ENCODE measurements at places on chromosomes 16 and 17. TPM values are rescaled to one million over a fixed set of nuclear protein-coding genes. Genes with fewer than 3 reads are reported as not detected.

DNA sequence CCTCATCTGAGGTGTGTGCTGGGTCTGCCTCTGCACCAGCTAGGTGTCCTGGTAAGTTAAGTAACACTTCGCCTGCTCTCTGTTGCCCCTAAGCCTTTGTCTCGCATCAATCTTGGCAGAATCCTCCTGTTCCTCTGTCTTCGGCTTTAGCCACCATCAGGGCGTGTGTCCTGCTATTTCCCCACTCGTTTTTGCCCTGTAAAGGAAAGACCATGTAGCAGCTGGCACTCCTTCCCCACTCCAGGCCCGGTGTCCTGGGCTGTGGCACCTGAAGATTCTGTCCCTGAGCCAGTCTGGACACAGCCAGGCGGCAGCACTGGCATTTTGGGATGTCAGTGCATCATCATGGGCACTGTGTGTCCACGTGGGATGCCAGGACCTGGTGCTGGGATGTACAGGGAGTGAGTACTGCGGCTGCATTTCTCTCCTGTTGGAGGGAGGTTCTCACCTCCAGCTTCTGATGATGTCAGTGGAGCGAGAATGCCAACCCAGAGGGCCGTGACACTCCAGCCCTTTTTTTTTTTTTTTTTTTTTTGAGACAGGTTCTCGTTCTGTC is 26.2 kb upstream of the FOXK2 start:
- no peak for DNase-seq

DNA sequence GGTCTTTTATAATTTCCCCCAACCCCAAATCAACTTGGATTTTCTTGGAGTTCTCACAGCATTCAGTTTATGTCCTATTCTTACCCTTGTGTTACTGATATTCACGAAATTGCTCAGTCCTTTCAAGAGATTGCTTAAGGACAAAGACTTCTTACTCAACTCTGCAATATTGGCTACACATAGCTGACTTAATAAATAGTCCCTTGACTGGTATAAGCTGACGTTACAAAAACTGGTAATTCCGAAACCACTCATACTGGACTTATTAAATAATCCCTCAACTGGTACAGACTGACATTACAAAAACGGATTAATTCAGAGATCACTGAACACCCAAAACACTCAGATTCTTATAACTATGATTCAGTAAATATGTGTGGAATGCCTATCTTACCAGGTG is 860 bp downstream of the TIGD7 start:
- no peak for DNase-seq

DNA sequence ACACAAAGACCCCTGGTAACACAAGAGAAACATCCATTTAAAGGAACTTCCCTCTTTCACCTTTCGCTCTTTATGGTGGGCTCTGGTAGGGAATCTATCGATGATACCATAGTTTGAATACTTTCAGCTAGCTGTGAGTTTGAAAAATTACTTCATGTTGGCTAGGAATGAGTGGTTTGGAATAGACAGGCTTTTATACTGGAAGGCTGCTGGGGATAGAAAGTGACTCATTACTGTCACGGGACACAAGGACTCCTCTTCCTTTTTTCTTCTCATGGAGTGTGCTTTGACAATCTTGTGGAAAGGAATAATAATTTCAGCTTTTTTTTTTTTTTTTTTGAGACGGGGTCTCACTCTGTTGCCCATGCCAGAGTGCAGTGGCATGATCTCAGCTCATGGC is 76.9 kb downstream of the CYB561 start:
- no peak for DNase-seq

GRCh38 chr16:83908798-83909197 is 9.9 kb downstream of the MLYCD start:
- no peak for DNase-seq

DNA sequence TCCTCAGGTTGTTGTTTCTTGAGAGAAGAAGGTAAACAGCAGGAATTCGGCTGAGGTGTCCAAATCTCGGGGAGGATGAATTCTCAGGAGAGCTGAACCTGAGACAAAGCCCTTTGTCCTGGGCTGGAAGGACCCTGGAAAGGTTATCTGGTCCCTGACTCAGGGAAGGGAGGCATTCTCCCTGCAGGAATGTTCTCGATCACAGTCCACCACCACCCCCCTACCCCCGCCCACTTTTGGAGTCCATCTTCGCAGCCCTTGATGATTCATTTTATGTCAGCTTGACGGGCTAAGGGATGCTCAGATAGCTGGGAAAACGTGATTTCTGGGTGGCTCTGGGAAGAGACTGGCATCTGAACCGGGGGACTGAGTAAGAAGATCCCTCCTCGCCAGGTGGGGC is 1.4 kb upstream of the CEP295NL start:
- DNase-seq = no peak

DNA sequence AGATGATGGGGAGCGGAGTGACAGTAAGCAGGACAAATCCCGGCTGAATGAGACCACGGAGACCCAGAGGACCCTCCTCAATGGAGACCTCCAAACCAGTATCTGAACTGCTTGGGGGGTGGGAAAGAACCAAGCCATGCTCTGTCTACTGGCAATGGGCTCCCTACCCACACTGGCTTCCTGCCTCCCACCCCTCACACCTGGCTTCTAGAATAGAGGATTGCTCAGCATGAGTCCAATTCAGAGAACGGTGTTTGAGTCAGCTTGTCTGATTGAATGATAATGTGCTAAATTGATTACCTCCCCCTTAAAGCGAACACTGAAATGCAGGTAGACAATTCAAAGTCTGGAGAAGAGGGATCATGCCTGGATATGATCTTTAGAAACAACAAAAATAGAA is 5.5 kb downstream of the SSTR2 start:
- DNase-seq = no peak

DNA sequence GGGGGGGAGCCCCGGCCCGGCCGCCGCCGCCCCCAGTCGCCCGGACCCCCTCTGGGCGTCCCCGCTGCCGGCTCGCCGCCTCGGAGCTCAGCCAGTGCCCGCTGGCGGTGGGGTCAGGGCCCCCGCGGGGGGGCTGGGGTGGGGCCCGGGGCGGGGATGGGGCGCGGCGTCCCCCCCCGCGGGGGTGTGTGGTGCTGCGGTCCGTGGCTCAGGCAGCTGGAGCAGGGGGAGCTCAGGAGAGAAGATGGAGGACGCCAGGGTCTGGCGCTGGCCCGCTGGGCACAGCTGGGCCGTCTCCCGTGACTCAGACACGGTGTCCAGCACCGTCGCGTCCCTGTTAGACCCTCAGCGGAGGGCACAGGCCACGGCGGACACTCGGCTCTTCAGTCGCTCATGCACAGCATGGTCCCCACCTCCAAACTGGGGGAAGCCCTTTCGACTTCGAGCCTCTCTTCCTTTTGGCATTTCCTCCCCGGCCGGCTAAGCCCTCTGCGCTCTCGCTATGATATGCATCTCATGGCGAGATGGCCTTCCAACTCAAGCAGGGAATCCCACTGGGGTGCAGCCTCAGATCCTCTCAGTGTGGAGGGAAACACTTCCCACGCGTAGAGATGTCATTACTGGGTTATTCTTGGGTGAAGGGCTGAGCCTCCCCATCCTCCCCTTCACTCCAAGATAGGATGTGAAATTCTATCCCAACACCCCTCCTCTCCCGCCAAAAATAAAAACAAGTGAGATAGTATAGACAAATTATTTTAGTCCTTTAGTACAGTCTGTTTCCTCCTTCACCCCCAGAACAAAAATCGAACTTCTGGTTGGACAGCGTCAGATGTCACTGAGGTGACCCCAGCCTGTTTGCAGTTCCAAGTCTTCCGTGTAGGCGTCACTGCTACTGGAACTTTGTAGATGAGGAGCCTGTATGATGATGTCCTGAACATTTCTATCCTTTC is 522 bp upstream of the VEZF1 start:
- peak; percentile 85 for DNase-seq

DNA sequence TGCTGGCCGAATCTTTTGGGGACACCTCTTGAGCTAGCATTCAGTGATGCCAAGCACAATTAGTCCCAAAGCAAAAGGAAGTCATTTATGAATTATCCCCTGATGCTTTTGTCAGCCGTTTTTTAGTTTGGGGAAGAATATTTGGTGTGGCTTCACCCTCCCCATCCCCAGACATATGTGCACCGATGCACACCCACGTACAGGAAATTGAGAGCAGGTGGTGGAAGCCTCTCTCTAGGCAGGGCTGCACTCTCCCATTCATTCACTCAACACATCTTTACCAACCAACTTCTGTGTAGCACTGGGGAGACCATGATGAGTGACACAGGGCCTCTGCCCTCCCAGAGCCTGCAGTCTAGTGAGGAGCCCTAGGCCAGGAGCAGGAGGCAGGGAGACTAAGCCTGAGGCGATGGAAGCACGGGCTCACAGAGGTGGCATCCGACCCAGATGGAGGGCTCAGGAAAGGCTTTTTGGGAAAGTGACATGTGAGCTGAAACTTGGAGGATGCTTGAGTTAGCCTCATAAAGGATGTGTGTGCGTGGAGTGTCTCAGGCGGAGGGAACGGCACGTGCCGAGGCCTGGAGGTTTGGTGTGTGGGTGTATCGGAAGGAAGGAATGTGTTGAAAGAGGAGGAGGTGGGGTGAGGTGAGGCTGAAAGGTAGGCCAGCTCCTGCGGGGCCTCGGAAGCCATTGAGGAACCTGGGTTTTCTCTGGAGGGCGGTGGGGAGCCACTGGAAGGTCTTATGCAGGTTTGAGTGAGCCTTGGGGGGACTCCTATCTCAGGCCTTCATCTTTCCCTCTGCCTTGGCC is 43.8 kb downstream of the PSME3IP1 start:
- no peak for DNase-seq

DNA sequence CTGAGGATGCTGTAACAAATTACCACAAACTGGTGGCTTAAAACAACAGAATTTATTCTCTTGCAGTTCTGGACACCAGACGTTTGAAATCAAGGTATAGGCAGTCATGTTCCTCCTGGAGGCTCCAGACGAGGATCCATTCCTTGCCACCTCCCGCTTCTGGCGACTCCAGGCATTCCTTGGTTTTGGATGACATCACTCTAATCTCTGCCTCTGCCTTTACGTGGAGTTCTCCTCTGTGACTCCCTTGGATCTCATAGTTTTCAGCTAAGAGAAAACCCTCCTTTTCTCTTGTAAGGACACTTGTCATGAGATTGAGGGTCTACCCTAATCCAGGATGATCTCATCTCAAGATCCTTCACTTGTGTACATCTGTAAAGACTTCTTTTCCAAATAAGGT is 31.4 kb upstream of the HS3ST3B1 start:
- no peak for DNase-seq

JUP gene
- 217 TPM for total RNA-seq

SMG6 gene
- total RNA-seq = 18.2 TPM

CMTM1 gene
- 2.1 TPM for total RNA-seq

GJD3 gene
- 1.2 TPM for total RNA-seq

BRIP1 gene
- total RNA-seq = 0.35 TPM
